ENCODE measurements at places on chromosomes 11 and 22.

GRCh38 chr11:66008468-66009101 is 3.2 kb upstream of the CST6 start:
- ATAC-seq: peak; percentile 61

DNA sequence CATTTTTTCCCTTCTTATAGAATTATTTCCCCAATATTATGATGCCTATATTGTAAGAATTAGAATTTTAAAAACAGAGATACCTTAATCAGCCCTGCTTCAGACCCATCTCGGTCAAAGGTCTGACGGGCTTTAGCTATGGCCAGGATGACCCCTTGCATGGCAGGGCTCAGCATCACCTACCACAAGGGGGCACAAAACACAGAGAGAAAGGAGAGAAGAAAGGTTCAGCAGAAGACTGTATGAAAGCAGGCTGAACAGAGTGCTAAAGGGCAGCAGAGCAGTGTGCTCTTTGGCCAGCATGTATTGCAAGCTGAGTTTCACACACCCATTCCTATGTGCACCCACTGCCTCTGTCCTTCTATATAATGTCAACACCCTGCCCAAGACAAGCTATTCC is 26.8 kb downstream of the CLDN25 start:
- ATAC-seq: peak; percentile 25

GRCh38 chr11:93608364-93608763 is 53.1 kb upstream of the CEP295 start:
- no peak for ATAC-seq

- ATAC-seq: no peak
These were observed 5.7 kb upstream of the PDE3B start for GRCh38 chr11:14637868-14638409.

DNA sequence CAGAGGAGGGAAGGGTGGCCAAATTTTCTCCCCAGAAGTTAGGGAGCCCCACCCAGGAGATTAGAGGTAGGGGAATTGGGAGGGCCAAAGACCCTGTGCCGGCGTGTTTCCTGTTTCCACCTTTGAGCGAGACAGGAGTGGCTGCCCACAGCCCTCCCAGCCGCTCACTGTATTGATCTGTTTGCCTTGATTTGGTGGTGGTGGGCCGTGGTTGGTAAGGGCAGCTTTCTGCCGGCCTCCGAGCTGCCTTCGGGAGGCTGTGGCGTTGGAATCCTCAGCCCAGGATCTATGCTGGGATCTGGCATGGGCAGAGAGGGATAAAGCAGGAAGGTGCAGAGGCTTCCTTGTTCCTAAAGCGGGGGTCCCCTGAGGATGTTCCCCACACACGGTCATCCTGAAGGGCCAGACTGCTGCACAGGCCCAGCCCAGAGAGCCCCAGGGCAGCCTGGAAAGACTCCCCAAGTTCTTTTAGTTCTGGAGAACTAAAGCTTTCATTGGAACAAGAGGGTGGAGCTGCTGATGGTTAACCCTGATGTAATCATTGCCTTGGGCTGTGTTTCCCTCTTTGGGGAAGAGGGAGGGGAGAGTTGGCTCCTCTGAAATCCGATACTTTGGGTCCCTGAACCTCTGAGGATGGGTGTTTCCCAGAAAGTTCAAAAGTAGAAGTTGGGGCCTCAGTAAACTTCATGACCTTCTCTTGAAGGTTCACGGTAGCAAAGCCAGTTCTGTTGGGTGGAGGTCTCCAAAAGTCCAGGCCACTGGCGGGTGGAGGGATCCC is 7.2 kb downstream of the FAM83F start:
- no peak for ATAC-seq

DNA sequence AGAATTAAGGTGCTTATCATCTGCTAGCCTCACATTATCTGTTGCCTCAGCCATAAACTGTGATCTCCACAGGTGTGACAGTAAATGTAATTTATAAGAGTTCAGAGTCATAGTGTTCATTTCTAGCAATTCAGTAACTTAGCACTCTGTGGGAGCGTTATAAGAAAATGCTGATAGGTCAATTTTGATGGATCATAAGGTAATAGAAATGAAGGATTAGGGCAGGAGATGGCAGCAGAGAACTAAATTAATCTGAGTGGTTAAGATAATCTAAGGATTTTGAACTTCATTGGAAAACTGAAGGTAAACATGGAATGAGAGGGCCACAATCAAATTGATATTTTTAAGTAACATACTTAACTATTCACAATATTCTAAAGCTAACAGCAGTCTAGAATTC is 26.5 kb upstream of the SLC22A9 start:
- no peak for ATAC-seq

- ATAC-seq: no peak
These were observed 3.7 kb downstream of the SLC37A4 start for GRCh38 chr11:119026970-119027369.

- ATAC-seq: peak; percentile 65
These were observed 562.5 kb downstream of the MN1 start for GRCh38 chr22:27238935-27239510.

GRCh38 chr11:28739489-28740280 is 631.5 kb downstream of the METTL15 start:
- no peak for ATAC-seq

- ATAC-seq: no peak
These were observed 141.0 kb downstream of the SLC17A6 start for GRCh38 chr11:22479208-22479607.

GRCh38 chr11:7548659-7549274 is 35.0 kb downstream of the PPFIBP2 start:
- ATAC-seq: peak; percentile 69
